RWPE1 (cell line): ENCODE measurements at places on chromosomes 16 and 17.

GRCh38 chr16:69471121-69471520, 46.7 kb downstream of the CYB5B start:
- DNase-seq = no peak

DNA sequence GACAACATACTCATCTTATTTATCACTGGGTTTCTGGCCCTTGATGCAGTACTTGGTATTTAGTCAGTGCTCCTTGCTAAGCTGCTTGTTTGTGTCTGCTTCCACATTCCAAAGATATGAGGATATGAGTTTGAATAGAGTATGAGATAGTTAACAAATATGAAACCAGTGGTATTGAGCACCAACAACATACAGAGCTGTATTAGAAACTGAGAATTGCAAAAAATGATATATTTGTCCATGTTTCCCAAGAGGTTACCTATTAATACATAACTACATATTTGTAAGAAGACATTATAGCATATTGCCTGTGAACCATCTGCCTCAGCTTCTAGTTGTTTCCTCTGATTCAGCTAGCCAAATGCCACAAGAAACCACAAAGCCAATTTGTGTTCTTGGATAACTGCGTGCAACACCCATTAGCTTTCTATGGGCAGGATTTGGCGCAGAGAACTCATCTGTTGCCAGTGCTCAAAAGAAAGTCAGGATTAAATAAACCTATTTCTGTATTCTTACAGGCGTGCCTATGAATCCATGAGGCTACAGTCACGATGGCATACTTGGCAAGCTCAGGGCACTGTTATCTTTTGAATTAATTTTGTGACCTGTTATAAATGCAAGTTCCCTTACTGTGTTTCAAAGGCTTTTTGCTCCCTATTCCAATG, 194.4 kb downstream of the MAP2K6 start:
- peak; percentile 44 for DNase-seq

DNA sequence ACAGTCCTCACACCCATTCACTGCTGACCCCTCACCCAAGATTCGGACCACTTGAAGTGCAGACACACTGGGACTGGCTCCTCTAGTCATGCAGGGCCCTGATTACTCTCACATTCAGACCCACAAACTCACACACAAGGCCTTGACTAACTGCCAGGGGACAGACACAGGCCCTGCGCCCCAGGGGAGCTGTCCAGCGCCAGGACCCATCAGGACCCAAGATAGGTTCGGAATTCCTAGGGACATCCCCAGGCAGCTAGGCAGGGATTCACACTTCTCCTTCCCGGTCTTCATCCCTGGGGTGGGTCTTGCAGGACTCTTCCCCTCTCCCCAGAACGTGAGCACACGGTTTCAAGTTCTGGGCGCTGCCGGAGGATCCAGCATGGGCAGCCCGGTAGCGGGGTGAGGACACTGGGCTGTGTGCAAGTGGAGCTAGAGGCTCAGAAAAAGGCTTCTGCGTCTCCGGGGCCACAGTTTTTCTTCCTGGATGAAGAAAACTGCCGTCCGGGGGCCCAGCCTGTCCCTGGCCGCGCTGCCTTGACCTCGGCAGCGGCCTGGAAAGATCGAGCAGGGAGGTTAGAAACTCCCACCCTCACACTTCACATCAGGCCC, 1.6 kb downstream of the SEZ6 start:
- no peak for DNase-seq

DNA sequence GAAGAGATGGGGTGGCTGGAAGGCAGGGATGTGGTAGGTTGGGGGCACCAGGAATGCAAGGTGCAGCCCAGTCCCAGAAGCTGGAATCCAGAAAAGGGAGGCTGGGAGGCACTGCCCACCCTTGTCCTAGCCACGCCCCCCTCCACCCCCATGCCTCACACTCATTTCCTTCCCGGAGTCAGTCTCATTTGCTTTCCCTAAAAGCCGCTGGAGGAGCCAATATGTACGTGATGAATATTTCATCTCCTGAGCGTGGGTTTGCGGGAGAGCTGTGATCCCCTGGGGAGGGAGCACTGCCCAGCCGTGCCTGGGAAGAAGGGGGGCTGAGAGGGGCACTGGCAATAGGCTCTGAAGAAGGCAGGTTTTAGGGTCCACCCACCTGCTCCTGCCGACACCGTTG, 124.5 kb upstream of the LHX1 start:
- no peak for DNase-seq

GRCh38 chr17:28372945-28373274, 1.4 kb downstream of the SARM1 start:
- DNase-seq = no peak
